ENCODE measurements at places on chromosomes 6 and 20.

DNA sequence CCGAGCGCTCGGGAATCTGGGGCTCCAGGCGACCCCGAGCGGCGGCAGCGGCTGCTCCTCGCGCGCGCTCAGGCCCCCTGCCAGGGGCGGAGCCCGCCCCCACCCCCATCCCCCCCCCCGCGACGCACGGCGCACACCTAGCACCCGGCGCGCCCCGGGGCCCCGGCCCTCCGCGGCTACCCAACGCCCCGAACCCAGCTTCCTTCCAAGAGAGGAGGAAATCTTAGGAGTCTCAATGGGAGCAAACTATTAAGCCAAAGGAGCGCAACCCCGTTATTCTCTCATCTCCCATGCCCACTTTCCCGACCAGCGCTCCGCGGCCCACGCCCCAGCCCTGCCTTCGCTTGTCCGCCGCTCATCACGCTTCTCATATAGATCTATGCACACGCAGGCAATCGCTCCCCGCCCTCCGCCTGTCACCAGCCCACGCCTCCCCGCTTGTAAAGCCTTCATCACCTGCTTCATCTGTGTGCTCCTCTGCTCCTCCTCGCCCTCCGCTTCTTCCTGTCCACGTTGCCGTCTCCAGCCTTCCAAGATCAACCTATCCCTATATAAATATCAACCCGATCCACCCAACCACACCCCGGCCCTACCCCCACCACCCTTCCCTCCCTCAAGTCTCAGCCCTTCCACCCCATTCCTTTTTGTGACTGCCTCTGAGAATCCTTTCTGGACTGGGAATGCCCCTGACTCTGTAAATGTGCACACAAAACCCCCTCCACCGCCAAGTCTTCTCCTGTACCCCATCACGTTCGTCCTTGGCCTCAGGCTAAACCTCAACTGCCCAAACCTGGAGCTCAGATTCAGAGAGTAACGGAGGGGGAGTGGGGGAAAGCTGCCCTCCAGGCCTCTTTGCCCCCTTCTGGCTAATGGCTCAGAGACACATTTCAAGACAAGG is at the start of gene DLK2:
TSS of gene DLK2 (minus strand) at position 18 of the 898 bp plus-strand sequence. CDS start 723 bp downstream, outside the sequence.
- no peak for DNase-seq

GRCh38 chr6:28988536-28989311 is 16.4 kb downstream of the ZNF311 start:
- no peak for DNase-seq

DNA sequence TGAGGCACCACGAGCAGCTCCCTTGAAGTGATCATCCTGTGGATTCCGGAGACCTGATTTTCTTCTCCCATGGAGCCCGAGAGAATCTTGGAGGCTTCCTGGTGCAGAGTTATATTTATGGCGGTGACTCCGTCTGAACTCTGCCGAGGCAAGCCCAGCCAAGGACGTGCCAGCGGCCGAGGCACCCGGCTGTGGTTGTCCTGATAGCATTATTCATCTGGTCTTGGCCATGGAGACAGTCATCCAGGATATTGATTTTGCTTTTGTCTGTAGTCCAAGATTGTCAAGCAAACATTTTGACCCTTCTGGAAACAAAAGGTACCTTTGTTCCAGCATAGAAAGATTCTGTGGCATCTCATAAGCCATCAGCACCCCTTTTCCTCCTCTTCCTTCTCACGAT is 163.3 kb downstream of the SCML4 start:
- no peak for DNase-seq

- DNase-seq, result no peak
Measured at GRCh38 chr6:167229586-167229985, 61.5 kb upstream of the UNC93A start.

DNA sequence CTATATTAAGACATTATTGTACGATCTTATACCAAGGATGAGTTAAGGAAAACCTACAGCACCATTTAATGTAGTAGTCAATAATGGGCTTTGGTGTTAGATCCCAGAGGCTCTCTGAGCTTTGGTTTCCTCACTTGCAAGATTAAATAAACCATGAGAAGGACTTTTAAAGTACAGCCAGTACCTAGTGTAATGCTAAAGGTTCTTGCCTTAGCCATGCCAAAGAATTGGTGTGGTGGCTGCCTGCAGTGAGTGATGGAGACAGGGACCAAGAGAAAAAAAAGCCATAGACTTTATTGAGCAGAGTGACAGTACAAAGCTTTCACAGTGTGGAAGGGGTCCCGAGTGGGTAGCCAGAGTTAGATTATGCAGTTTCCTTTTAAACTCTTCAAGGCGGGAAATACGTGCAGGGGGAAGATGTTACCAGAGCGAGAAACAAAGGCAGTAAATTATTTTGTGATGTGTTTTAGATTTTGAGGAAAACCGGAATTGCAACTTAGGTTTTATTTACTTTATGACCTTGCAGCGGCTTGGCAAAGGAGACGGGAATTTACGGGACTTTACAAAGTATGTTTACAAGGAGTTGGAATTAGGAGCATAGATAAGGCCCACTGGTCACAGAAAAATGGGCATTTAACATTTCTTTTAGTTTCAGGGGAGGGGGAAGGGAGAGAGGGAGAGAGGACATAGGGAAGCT is 100.4 kb downstream of the MYO6 start:
- DNase-seq, result no peak

DNA sequence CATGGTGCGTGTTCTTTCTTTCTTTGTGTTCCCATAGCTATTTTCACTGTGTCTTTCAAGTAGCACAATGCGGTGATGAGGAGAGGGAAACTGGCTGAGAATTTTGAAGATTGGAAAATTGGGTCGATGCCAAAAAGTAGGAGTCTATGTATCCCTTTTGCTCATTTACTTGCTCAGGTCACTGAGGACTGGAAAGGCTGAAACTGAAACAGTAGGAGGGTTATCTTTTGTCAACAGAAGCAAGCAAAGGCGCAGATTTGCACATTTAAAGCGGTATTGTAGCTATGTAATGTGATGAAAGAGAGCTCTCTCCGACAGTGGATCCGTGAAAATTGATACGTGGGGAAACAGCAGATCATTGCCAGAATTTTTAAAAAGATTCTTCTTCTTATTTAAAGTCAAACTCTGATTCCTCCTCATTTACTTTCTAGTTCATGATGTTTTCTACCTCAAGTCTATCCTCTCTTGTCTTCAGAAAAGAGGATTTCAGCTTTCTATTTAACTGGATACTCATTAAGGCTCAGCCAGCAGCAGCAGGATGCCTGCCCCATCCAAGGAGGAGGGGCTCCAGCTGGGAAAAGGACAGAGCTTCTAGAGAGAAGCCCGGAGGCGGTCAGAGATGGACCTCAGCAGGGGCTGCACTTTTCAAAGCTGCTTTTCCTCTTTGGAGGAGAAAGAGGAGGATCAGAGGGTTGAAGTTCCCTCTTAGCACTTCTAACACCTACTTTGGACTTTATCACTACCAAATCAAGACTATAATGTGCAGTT is 15.9 kb upstream of the FYN start:
- no peak for DNase-seq

GRCh38 chr6:137432054-137432611 is 62.1 kb downstream of the OLIG3 start:
- DNase-seq, result no peak

GRCh38 chr6:156720691-156721685 is 56.2 kb upstream of the ARID1B start:
- no peak for DNase-seq

- DNase-seq, result no peak
Measured at GRCh38 chr20:54140067-54140466, 33.7 kb downstream of the CYP24A1 start.

- no peak for DNase-seq
Measured at GRCh38 chr6:30260036-30260504, 46.9 kb upstream of the TRIM26 start.

- DNase-seq, result no peak
Measured at GRCh38 chr6:10073341-10073740, 341.5 kb downstream of the TFAP2A start.

GRCh38 chr6:163170294-163170883 is 244.1 kb upstream of the QKI start:
- DNase-seq, result no peak

DNA sequence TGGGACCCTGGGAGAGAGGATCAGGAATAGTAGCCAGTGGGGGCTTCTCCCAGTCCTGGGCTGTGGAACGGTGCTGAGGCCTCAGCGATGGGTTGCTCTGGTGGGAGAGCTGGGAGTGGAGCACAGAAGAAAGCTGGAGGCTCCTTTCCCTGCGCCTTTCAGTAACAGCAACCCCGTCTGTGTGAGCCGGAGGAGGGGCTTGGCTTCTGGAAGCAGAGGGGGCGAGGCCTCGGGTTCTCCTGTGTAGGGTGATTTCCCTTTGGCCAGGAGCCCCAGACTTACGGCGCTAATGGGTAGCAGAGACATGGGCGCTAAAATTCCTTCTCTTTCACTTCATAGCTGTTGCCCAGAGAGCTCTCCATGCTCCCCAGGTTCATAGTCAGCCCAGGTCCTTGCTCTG is 55.0 kb downstream of the DAAM2 start:
- no peak for DNase-seq

DNA sequence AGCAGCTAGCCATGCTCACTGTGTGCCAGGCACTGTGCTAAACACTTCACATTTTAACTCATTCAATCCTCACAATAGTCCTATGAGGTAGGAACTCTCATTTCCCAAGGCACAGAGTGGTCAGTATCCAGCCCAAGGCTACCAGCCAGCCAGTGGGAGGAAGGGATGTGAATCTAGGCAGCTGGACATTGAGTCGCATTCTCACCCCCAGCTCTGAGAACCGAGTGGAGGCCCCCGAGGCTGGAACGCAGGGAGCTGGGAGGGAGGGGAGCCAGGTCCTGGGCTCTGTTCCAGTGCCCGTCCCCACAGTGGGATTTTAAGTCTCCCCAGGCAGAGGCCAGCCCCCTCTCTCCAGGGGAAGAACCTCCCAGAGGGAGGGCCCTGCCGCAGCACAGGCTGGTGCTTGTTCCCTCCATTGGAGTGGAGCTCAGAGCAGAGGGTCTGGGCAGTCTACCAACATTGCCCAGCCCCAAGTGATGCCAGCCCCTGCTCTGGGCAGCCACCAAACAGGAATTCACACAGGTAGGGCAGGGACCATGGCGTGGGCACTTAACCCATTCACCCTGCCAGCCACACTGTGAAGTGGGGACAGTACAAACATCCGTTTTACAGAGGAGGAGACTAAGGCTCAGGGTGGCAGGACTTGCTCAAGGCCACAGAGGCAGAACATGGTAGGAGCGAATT is 131.3 kb downstream of the CEBPB start:
- no peak for DNase-seq

- DNase-seq, result no peak
Measured at GRCh38 chr6:42378536-42378935, 73.2 kb downstream of the TRERF1 start.

DNA sequence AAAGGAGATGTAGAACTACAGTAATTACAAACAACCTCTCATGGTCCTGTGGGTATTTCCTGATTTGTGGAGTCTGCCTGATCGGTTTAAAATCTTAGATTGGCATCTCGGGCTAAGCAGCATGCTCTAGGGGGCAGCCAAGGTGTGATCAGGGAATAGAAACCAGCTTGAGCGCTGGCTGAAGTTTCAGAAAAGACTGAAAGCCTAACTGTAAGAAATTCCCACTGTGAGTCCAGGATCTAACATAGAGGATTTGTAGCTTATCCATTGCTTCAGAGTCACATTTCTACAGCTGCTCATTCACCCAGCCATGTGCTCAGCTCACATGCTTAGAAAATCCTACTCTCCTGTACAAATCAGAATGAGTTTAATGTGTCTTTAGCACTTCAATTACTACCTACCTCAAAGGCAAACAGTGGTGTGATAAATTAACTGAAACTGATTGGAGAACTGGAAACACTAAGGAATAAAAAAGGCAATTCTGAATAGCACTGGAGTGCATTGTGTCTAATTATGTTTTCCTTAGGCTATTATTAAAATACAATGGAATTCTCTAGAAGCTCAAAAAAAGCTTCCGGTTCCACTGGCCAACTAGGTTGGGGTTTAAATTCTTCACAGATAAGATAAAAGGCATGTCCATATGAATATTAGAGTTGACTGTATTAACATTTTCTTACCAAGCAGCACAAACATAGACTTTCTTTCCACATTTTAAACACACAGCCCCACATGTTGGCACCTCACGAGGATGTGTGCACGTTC is 73.8 kb upstream of the MPC1 start:
- DNase-seq, result no peak

DNA sequence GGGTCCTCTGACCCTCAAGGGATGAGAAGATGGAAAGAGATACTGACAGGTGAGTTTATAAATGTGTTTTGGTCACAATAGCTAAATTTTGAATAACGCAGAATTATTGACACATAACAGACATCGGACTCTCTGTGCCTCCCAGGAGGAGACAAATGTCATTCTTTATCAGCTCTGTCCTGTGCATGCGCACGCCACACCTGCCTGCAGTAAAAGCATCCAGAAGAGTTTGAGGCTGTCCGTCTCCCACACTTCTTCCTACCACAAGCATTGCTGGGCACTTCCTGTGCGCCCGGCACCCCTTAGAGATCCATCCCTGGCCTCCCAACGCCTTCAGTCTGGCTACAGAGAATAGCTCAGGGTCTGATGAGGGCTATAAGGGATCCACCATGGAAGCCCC is 81.5 kb upstream of the CST7 start:
- DNase-seq, result no peak

DNA sequence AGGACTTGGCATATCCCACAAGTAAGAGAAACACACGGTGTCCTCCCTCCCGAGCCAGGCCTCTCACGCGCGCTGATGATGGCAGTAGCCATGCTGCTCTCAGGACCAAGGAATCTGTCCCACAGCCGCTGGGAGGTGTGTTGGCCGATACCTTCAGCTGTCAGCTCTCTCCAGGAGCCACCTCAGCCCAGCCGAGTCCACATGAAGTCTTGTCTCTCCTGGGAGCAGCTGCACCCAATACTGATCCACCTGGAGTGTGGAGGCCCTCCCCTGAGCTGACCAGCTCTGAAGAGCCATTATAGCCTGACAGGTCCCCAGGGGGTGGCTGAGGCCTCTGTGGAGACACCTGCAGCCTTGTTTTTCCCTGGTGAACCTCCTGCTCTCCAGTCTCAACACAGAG is 23.8 kb upstream of the NXT1 start:
- DNase-seq, result no peak

DNA sequence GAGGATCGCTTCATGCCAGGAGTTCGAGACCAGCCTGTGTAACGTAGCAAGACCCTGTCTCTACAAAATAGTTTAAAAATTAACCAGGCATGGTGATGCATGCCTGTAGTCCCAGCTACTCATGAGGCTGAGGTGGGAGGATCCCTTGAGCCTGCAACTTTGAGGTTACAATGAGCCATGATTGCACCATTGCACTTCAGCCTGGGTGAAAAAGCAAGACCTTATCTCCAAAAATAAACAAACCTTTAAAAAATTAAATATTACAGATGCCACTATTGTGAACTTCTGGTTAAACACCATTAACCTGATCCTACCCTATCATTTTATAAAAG is 116.8 kb downstream of the ARHGAP18 start:
- DNase-seq, result no peak
